ENCODE measurements at places on chromosomes 5 and 9. TPM values are rescaled to one million over a fixed set of nuclear protein-coding genes. Genes with fewer than 3 reads are reported as not detected.

The PCDHGB6 gene
- total RNA-seq: 0.13 TPM

The TMOD1 gene
- total RNA-seq: 2.9 TPM

The SLC25A48 gene
- total RNA-seq: 0.20 TPM

The DIMT1 gene
- total RNA-seq: 40.2 TPM

The STPG3 gene
- not detected for total RNA-seq

The SPRY4 gene
- total RNA-seq: 5.0 TPM

The OSMR gene
- 72.5 TPM for total RNA-seq

The GPR151 gene
- total RNA-seq: not detected

The SAPCD2 gene
- 25.3 TPM for total RNA-seq

The GIN1 gene
- 3.2 TPM for total RNA-seq

The LRRC70 gene
- 0.25 TPM for total RNA-seq

The SLC4A9 gene
- total RNA-seq: not detected

The HRH2 gene
- total RNA-seq: 0.82 TPM

The ADAMTS19 gene
- total RNA-seq: not detected

The CAVIN4 gene
- 0.42 TPM for total RNA-seq

The PROB1 gene
- 0.17 TPM for total RNA-seq

The SNCAIP gene
- total RNA-seq: 0.03 TPM

The FOXE1 gene
- 4.5 TPM for total RNA-seq

The SPDL1 gene
- total RNA-seq: 79.5 TPM

The GTF2H2 gene
- total RNA-seq: 9.9 TPM

The FOXD4L4 gene
- total RNA-seq: not detected

The RUSC2 gene
- total RNA-seq: 28.7 TPM

The TTLL11 gene
- total RNA-seq: 3.6 TPM

The KIF4B gene
- 0.05 TPM for total RNA-seq

The PCDHAC2 gene
- 2.9 TPM for total RNA-seq

The IFNE gene
- 1.6 TPM for total RNA-seq

The C1QTNF2 gene
- total RNA-seq: 0.15 TPM

The CTXN3 gene
- total RNA-seq: not detected

The DRD1 gene
- 0.48 TPM for total RNA-seq

The ELL2 gene
- total RNA-seq: 19.4 TPM

The SH3GL2 gene
- 0.09 TPM for total RNA-seq

The TAS2R1 gene
- not detected for total RNA-seq

The PGM5 gene
- not detected for total RNA-seq

The SLC25A2 gene
- total RNA-seq: not detected

The CD72 gene
- 0.06 TPM for total RNA-seq

The GRXCR2 gene
- not detected for total RNA-seq

The MACIR gene
- total RNA-seq: 20.2 TPM

The UBLCP1 gene
- total RNA-seq: 33.1 TPM

The CARD9 gene
- 0.53 TPM for total RNA-seq

The LECT2 gene
- not detected for total RNA-seq

The PCDHGB4 gene
- total RNA-seq: 0.70 TPM

The CCDC152 gene
- not detected for total RNA-seq

The TAF11L10 gene
- total RNA-seq: not detected

Data from A549 treated with CORT108297 at 1 μM for 4 hours (cell line).